Left kidney (tissue), 8 donors: ENCODE measurements at places on chromosomes 2 and 18. TPM values are rescaled to one million over a fixed set of nuclear protein-coding genes. Genes with fewer than 3 reads are reported as not detected.

The NR4A2 gene
- 0.42 TPM for polyA plus RNA-seq

DNA sequence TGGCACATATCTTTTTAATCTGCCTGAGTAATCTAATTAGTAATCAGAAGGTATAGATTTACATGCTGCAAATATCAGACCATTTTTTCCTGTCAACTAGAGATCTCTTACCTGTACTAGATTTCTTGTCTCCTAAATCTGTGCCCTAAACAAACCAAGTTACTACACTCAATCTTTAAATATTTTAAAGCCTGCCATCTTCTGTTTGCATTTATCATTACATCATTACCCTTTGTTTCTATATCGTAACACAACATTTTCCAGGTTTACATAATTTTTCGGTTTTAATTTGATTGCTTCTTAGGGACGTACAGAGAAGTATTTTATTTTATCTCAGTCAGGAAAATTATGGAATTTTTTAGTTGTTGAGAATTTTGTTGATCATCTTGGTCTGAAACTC is 25.7 kb downstream of the PSMA8 start:
- no peak for DNase-seq

- no peak for DNase-seq
Observed at GRCh38 chr2:172096626-172097547, 5.8 kb downstream of the DLX2 start.

The PRSS56 gene
- not detected for polyA plus RNA-seq

GRCh38 chr2:108594132-108594981 is 60.1 kb downstream of the LIMS1 start:
- DNase-seq, result no peak

The ABCG8 gene
- polyA plus RNA-seq, result 0.88 TPM
